Activated T-helper 17 cell treated with anti-CD3 and anti-CD28 coated beads, Interleukin-2, amount 50 U/mL, for 72 hours (primary cell): ENCODE measurements at places on chromosomes 5 and 9.

DNA sequence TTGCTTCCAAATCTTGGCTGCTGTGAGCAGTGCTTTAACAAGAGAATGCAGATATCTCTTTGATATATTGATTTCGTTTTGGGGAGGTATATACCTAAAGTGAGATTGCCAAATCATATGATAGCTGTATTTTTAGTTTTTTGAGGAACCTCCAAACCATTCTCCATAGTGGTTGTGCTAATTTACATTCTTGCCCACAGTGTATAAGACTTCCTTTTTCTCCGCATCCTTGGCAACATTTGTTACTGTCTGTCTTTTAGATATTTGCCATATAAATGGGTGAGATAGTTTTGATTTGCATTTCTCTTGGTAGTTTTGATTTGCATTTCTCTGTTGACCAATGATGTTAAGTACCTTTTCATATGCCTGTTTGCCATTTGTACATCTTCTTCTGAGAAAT, 10.0 kb upstream of the PLK2 start:
- no peak for ATAC-seq

- ATAC-seq = no peak
Measured at GRCh38 chr5:90530736-90531487, 1.5 kb upstream of the LYSMD3 start.

GRCh38 chr9:135663857-135664256, 748 bp downstream of the LCN9 start:
- ATAC-seq = no peak

GRCh38 chr9:108217431-108218349, 638.1 kb downstream of the ACTL7B start:
- ATAC-seq = no peak

DNA sequence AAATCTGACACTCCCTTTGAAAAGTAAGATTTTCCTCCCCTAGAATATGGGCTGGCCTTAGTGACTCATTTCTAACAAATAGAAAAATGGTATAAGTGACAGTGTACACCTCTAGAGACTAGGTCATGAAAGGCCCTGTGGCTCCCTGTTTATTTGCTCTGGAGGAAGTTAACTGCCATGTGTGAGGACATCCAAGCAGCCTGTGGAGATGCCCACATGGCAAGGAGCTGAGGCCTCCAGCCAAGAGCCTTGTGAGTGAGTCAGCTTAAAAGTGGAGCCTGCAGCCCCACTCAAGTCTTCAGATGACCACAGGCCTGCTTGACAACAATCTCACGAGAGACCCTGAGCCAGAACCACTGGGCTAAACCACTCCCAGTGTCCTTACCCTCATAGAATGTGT, 128.1 kb upstream of the LHFPL2 start:
- no peak for ATAC-seq

DNA sequence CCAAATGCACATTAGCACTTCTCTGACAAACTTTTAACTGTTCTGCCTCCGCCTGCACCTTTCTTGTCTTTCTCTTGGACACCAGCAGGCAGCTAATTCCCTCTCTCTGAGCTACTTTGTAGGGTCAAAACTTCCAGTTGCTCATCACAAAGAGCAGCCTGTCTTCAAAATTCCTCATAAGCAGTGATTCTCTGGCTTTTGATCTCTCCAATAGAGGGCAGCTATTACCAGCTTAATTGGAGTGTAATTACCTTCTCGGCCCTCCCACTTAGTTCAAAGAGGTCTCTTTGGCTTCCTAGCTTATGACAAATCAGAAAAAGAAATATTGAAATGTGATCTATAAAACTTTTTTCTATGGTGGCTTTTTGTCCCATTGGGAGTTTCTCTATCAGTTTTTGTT, 43.6 kb upstream of the RAD23B start:
- ATAC-seq = no peak

- ATAC-seq = no peak
Measured at GRCh38 chr5:83488271-83488670, 16.7 kb downstream of the VCAN start.

- no peak for ATAC-seq
Measured at GRCh38 chr5:54176066-54176830, 134.1 kb downstream of the ARL15 start.

- no peak for ATAC-seq
Measured at GRCh38 chr9:116160676-116161571, 7.3 kb downstream of the PAPPA start.

- no peak for ATAC-seq
Measured at GRCh38 chr9:95021166-95021886, 294.8 kb downstream of the AOPEP start.

DNA sequence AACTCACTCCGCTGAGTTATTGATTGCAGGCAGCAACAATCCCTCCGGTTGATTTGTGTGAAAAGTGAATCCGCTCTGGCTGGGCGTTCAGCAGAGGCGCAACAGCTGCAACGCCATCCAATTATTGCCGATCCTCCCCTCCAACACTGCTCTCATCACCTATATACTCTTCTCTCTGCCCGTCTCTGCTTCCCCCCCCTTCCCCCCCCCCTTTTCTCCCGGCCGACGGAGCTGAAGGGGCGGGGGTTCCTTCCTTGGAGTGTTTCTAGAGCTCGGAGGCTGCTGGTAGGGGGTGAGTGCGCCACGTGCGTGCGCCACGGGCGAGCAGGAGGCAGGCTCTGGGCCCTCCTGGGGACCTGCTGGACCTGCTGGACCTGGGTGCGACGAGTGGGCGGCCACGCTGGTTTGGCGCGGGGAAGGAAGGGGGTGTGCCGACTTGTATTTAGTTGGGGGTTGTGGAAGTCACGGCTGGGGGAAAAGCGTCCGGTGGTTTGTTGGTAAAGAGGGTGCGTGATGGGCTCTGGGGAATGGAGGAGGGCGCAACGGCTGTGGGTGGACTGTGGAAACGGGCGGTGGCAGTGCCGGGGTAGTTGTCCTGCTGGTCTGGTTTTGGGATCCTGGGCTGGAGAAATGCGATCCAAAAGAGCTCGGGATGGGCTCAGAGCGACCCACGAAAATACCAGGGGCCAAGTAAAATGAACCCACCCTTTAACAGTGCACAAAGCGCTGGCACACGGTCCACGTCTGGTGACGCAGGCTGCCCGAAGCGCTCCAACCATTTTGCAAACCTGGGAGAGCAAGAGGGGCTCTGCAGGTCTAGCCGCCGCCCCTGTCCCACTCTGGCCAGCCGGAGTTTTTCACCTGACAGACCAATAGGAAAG, 6.4 kb upstream of the MEF2C start:
- no peak for ATAC-seq

DNA sequence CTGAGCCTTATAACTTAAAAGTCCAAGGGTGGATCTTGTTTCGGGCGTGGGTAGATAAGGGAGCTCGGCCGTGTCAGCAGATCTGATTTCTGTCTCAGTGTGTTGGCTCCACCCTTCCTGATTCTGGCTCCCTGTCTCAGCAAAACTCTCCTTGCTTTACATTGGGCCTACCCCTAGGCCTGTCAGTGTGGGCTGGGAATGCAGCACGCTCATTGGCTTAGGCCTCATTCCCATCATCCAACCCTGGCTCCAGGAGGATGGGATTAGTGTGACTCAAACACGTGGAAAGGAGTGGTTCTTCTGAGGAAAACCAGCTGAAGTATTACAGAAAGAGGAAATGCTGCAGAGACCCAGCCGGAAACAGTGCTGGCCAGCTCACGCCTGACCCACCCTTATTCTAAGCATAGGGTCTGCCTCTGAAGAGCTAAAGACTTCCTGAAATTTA, 59.9 kb downstream of the ZFAND5 start:
- ATAC-seq = peak; percentile 96

GRCh38 chr5:75756981-75757380, 39.7 kb upstream of the POC5 start:
- no peak for ATAC-seq

DNA sequence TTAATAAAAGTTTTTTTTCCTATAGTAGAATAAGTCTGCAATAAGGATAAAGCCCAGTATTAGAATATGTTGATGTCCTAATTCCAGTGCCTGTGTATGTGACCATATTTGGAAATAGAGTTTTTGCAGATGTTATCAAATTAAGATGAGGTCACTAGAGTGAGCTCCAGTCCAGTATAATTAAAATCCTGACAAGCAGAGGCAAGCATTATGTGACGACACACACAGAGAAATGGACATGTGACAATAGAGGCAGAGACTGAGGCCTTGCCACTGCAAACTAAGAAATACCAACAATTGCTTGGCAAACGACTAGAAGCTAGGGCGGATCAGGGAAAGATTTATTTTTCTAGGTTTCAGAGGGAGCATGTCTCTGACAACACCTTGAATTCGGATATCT, 216.4 kb upstream of the CYLC2 start:
- ATAC-seq = no peak

DNA sequence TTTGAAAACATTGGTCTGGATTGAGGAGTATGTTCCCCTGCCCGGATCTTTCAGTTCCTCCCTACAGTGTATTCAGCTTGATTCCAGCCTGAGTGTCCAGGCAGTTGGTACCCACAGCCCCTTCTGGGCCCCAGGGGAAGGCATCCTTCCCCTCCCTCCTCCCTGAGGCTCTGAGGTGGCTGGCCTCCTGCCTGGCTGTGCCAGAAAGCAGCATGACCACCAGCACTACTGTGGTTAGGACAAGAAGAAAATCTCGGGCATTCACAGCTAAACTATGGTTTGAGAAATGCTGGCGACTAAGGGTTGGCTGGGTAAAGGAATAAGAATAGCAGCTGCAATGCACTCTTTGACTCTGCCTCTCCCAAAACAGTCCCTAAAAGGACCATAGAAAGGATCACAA, 84.6 kb upstream of the LIFR start:
- no peak for ATAC-seq

DNA sequence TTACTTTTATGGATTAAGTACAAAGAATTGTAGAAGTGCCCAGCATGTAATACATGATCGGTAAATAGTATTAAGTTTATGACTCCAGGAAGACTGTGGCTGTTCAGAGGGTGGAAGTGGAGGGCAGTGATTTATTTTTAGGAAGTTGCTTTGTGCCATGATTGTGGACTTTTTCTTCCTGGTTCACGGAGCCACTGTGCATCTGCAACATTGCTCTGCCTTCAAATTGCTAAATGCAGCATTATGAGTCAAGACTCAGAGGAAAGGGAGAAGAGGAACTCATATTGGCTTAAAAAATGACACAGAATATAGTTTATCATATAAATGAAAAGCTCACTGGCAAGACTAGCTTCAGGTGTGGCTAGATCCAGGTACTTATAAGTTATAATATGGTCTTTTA, 301.5 kb downstream of the KCTD16 start:
- no peak for ATAC-seq

DNA sequence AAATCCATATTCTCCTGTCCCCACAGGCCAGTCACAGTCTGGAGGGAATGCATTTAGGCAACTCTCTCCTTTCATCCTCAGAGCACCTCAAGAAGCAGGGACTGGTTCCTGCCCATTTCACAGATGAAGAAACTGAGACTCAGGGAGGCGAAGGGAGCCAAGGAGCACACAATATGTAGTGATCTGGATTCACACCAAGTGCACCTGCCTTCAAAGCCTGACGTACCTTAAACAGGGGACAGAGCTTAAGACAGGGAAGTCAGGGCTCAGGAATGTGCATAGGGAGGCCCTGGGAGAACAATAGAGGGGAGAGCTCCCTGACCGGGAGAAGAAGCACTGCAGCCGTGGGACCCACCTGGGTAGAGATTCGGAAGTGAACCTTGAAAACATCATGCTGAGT, 83.0 kb downstream of the GABBR2 start:
- no peak for ATAC-seq

GRCh38 chr5:112742424-112742823, 4.7 kb downstream of the APC start:
- ATAC-seq = no peak

- ATAC-seq = no peak
Measured at GRCh38 chr5:174945853-174946252, 221.5 kb downstream of the MSX2 start.

- ATAC-seq = no peak
Measured at GRCh38 chr5:106121972-106122605, 1548.6 kb downstream of the EFNA5 start.

DNA sequence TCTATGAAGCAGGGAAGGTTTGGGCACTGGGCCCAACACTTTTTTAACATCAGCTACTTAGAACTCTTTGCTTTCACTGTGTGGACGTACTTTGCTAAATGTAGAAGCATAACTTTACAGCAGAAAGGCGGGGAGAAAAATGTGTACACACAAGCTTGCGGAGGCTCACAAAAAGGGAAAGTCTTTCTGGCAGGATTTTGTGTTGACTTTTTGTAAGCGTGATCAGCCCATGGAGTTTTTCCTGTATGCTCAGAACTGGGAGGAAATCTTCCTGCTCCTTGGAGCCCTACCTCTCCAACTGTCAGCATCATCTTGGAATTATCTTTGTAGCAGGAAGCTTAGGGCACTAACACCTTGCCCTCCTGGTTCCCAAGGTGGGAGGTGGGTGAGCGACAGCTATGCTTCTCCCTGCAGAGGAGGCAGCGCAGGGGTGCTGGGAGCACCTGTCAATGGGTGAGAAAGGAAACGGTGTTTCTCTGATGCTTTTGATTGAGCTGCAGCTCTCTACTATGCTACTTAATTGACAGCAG, 321.9 kb downstream of the GADD45G start:
- no peak for ATAC-seq

DNA sequence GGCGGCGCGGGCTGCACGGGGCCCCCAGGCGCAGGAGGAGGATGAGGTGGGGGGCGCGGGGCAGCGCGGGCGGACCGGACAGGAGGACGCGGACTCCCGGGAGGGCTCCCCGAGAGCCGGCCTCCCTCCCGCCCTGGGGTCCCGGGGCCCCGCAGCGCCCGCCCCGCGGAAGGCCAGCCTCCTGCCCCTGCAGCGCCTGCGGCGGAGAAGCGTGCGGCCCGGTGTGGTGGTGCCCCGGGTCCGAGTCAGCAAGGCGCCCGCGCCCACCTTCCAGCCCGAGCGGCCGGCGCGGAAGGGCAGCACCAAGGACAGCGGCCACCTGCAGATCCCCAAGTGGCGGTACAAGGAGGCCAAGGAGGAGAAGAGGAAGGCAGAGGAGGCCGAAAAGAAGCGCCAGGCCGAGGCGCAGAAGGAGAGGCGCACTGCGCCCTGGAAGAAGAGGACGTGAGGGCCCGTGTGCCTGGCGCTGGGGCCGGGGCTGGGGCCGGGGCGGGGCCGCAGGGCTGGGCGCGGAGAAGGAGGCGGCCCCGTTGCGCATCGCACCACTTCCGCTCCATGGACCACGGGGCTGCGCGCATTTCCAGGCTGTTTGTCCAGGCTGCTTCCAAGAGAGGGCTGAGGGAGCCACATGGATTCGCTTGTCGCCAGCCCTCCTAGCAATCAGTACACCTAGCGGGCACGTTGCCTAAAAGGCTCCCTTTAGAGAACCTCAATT, 86.0 kb downstream of the ANKRD33B start:
- ATAC-seq = no peak

- ATAC-seq = no peak
Measured at GRCh38 chr9:89139455-89139854, 39.2 kb downstream of the SHC3 start.

DNA sequence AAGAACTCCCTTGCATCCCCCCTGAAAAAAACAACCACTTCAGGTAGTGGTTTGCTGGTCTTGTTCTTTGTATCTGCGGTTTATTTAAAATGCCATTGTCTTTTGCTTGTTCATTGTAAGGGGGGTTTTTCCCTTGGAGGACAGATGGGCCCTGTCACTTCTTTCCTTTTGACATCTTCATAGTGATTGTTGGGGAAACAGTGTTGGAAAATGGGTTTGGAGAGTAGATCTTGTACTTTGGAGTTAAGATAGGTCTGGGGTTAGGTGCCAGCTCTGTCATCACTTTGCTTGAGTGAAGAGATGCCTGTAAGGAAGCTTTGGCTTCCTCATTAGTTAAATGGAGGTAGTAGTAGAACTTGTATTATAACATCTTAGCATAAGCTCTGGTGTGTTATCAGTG, 112.4 kb downstream of the KDM4C start:
- ATAC-seq = no peak
